ENCODE measurements at places on chromosomes 5 and 9.
A peak's percentile ranks its signal among the peaks of the same experiment; 100 is the strongest.

DNA sequence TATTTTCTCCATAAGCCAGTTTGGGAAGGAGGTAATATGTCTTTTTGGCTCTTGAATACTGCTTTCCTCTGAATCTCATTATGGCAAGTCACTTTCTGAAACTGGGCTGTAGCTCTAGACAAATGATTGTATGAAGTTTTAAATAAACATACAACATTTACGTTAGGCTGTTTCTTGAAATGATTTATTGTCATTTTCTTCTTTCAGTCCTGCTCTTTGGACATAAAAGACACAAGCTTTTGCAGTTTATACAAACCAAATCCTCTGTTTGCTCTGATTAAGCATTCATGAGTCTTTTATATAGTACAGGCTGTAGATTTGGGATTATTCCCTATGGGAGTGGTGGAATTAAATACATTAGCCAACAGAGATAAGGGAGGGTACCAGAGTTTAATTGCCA lies 139.7 kb downstream of the CEP120 start:
- DNase-seq = no peak

DNA sequence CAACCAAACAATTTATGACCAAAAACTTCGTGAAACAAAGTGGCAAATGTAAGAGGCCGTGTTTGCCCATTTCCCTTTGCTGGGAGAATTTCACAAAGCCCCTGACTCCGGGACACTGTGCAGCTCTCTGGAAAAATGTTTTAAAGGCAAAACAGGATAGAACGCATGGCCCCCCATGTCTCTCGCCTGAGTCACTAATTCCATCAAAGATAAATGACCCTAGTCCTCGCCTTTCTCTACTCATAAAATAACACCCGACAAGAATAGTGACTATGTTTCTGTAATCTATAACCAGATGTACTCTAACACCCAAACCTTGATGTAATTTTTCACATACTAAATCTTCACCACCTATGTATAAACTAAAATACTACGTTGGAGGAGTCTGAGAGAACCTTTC lies 55.7 kb upstream of the SAP30L start:
- no peak for DNase-seq

GRCh38 chr5:17400724-17401469 lies 97.1 kb upstream of the TAF11L2 start:
- DNase-seq = no peak

- DNase-seq = no peak
Observed at GRCh38 chr5:135079760-135080159, 45.7 kb upstream of the PITX1 start.

GRCh38 chr9:92245005-92245797 lies 48.3 kb downstream of the IARS1 start:
- DNase-seq = no peak

GRCh38 chr5:177382423-177383029 lies 1.7 kb upstream of the SLC34A1 start:
- no peak for DNase-seq

DNA sequence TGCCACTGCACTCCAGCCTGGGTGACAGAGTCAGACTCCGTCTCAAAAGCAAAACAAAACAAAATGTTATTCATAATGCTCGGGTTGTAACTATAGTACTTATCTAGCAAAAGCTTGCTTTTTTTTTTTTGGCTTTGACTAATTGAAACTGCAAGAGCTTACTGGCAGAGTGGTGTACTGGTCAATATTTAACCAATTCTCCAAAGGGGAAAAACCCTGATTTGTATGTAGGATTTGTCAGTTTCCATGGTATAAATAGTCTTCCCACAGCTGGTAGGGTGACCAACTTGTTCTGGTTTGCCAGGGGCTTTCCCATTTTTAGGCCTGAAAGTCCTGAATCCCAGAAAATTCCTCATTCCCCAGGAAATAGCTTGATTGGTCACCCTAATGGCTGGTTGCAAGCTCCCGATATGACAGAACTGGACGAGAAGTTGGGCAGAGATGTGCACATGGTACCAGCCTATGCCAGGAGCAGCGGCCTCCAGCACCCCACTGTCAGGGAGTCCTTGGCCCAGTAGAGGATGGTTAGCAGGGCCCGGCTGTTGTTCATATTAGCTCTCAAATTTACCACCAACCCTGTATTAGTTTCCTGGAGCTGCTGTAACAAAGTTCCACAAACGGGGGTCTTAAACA lies 58.0 kb downstream of the FXN start:
- no peak for DNase-seq

DNA sequence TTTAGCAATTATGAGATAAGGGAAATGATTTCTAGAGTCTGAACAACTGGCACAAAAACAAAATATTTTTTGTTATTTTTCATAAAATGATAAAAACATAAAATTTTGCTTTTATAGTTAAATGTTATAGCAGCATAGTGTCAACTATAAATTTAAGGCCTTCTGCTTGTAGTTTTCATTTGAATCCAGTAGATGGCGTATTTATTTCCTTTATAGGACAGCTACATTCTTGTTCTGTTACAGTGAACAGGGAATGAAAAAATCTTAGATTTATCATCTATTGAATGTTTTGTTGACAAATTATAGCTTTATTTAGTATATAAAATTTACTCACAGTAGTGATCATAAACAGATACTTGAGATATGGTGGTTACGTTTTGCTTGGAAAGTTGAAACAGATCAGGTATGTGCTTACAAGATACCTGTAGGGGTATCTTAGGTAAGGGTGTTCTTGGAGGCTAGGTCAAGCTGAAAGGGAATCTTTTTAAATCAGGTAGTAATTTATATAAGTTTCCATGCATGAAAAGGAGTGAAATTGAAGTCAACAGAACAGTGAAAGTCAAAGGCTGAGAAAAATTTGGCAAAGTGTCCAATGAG lies 239.3 kb upstream of the GRIN3A start:
- no peak for DNase-seq

DNA sequence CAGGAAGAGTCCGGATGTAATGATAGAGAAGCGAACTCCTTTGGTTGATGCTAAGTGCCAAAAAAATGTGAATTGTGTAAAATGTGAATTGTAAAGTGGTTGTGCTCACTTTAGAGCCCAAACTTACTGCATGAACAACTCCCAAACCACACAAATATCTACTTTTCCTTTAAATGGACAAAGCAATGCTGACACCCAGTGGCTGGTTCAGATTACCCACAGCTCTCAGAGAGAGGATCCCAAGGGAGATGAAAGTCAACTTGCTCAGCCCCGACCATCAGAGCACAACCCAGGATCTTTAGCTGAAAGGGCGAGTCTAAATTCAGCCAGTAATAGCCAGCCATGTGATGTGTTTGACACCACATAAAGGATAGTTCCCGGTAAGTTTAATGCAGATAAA lies 133.7 kb downstream of the NMUR2 start:
- DNase-seq = no peak

DNA sequence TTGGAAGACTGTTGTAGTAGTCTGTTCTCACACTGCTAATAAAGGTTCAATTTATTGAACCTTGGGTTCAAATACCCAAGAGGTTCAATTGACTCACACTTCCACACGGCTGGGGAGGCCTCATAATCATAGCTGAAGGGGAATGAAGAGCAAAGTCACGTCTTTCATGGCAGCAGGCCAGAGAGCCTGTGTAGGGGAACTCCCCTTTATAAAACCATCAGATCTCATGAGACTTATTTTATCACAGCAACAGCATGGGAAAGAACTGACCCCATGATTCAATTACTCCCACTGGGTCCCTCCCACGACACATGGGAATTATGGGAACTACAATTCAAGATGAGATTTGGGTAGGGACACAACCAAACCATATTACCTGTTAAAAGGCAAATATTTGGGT lies 268.2 kb downstream of the TMEM167A start:
- no peak for DNase-seq

DNA sequence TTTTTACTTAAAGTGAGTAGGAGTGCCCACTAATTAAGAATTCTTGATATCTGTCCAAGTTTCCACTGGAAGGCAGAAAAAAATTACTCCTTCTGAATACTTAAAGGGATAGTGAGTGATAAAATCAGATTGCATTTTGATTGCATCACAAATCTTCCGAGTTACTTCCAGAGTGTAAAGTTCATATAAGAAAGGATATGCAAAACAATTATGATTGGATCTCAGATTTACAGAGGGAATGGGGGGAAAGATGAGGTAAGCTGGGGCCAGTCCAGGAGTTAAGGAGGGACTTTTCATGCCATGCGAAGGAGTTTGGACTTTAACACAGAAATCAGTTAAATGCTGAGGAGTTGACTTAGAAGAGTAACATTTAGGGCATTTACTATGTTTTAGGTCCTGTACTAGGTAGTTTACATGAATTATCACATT lies 9.3 kb upstream of the RNF145 start:
- no peak for DNase-seq

DNA sequence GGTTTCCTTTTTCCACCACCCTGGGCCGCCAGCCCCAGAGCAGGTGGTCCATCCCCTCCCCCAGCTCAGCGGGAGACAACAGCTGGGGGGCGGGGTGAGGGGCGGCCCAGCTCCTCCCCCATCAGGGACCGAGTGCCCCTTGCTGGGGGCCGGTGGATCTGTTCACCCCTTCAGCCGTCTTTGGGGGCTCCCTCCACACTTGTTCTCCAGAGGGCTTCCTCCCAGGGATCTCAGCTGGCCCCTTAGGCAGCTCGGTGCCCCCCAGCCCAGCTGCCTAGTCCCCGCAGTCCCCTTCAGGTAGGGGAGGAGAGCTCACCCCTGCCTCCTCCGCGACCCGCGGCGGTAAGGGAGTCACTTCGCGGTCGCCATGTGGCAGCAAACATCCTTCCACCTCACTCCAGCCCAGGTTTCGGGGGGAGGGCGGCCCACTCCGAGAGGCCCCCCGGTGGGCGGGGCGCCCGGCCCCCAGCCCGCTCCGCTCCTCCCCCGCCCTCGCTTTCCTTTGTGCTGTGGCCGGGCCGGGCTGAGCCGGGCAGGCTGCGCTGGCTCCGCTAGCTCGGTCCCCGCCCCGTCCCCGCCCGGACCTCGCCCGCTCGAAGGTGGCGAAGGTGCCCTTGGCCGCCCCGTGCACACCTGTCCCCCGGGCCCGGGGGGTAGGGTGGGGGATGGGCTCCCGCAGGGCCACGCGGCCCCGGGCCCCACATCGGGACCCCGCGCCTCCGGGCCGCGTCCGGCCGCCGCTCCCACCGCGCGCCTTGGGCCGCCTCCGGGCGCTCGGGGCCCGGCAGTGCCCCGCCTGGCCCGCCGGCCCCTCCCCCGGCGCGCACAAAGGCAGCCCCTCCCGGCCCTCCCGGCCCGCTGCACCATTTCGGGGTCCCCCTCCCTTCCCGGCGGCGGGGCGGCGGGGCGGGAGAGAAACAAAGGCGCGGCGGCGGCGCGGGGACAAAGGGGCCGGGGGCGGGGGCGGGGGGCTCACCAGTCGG lies 683 bp downstream of the DBN1 start:
- peak; percentile 62 for DNase-seq

DNA sequence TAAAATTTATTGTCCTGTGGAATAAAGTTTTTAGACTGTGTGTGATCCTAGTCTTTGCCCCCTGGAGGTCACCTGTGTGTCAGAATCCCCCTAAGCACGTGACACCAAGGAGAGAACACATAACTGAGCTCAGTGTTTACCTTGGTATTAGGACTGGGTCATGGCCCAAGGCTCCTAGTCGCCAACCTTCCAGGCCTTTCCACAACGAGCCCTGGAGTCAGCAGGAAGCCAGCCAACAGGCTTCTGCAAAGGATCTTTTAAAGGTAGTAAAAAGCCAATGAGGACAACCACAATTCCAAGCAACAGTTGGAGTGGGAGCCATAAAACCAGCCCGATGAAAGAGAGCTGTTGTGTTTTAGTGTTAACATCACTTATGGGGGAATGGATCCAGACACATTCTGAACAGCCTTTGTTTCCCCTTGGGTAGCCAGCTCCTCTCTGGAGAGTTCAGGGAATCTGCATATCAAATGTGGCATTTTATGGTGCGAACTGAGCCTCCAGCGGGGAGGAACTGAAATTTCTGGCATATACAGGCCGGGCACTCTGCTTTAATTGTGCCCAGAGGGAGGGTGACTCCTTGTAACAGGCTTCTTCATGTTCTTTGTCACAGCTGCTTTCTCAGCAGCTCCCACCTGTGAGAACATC lies 239.9 kb downstream of the FSTL4 start:
- DNase-seq = no peak

- no peak for DNase-seq
Observed at GRCh38 chr9:75001719-75002421, 26.2 kb downstream of the CARNMT1 start.

GRCh38 chr9:105403552-105404248 lies 44.1 kb upstream of the FSD1L start:
- no peak for DNase-seq

- DNase-seq = no peak
Observed at GRCh38 chr9:106956971-106957370, 94.0 kb downstream of the ZNF462 start.

GRCh38 chr5:179818746-179819295 lies 1.9 kb upstream of the SQSTM1 start:
- no peak for DNase-seq

DNA sequence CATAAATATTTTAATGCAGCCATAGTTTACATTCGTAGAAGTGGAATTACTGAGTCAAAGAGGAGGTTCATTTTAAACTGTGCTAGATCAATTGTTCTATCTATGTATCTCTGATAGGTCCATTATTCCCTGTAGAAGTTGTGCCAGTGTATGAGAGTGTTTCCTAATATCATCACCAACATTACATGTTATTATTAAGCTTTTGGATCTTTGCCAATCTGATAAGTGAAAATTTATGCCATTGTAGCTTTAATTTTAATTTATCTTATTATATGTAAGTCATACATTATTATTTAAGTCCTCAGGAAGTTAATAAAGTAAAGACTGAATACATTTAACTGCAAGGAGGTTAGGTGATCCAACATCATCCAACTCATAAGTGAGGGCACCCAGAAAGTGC lies 10.9 kb upstream of the GAS1 start:
- no peak for DNase-seq

- DNase-seq = no peak
Observed at GRCh38 chr5:168740811-168741213, 161.6 kb upstream of the PANK3 start.

Measured in D721Med (cell line).